Adrenal gland (tissue), 19 donors: ENCODE measurements at places on chromosomes 16 and 17. TPM values are rescaled to one million over a fixed set of nuclear protein-coding genes. Genes with fewer than 3 reads are reported as not detected.

DNA sequence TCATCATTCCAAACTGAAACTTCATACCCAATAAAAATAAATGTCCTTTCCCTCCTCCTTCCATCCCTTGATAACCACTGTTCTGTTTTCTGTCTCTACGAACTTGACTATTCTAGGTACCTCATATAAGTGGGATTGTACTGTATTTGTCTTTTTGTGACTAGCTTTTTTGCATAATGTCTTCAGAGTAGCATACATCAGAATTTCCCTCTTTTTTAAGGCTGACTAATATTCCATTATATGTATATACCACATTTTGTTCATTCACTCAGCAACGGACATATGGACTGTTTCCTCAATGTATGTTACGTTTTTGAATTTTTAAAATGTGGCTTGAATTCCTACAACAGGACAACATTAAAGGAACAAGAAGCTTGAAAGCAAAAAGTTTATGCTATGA is 1.5 kb upstream of the NUFIP2 start:
- no peak for DNase-seq

GRCh38 chr16:88533932-88534637 is 36.1 kb upstream of the ZC3H18 start:
- DNase-seq = peak; percentile 62

GRCh38 chr16:86657972-86658371 is 79.6 kb downstream of the FOXL1 start:
- DNase-seq = no peak

DNA sequence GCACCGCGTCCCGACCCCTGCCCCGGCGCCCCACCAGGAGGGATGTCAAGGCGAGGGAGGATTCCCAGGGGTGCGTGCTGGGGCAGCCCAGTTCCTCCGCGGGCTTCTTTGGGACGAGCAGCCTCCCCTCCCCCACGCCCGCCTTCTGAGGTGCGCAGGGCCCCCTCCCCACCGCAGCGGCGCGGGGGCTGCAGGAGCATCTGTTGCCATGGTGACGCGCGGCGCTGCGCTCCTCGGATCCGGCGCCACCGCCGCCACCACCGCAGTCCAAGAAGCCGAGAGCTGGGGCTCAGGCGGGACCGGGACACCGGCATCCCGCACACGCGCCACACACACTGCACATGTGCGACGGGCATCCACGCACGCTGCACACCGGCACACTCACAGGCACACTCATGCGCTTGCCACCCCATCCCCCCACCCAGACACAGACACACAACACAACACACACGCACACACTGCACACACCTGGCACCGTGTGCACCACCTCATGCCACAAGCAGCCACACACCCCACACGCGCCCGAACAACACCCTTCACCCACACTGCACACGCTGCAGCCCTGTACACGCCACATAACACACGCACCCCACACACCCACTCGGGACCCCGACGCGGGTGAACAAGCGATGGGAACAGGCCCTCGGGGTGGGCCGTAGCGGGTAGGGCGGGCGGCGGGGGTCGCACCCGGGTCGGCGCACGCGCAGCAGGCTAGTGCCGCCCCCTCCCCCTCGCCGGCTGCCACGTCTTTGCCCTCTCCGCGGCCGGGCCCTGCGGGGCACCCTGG is 17.0 kb downstream of the ENPP7 start:
- DNase-seq = no peak

TMEM231 gene
- polyA plus RNA-seq = 4.8 TPM

MMP15 gene
- 7.0 TPM for polyA plus RNA-seq

GRCh38 chr16:81831722-81832126 is 52.6 kb downstream of the PLCG2 start:
- peak; percentile 57 for DNase-seq

- no peak for DNase-seq
Observed at GRCh38 chr16:4388271-4389021, 16.8 kb downstream of the VASN start.

GRCh38 chr16:87874639-87875427 is 5.5 kb upstream of the SLC7A5 start:
- DNase-seq = no peak

DNA sequence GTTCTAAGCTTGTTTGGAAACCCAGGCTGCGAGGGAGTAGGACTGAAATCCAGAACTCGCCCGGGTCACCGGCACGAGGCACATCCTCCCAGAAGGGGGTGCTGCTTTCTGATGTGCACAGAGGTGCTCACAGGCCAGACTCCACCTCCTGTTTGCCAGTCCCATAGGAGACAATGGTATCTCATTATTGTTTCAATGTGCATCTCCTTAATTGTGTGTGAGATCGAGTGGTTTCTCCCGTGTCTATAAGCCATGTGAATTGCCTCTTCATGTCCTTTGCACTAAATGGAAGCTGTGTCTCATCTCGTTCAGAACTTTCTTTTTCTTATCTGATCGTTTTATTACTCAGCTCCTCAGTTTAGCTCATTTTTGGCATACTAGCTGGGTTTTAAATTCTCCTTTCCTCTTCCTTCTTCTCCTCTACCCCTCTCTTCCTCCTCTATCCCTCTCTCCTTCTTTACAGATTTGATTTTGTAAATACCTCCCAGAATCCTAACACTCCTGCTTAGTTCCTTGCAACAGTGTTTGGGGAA is 32.1 kb upstream of the PRKCB start:
- DNase-seq = peak; percentile 26

DNA sequence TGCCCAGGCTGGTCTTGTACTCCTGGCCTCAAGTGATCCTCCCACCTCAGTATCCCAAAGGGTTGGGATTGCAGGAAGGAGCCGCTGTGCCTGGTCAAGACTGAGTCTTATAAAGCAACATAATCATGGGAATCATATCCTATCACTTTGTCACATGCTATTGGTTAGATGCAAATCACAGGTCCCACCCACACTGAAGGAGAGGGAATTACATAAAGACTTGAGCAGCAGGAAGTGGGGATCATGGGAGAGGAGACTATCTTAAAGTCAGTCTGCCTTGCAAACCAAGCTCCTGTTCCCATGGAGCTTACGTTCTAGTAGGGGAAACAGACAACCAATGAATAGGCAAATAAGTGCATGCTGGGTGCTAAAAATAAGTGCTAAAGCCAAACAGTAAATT is 28.3 kb upstream of the TENT4B start:
- DNase-seq = no peak

GRCh38 chr17:50283246-50283645 is 9.0 kb downstream of the TMEM92 start:
- DNase-seq = no peak

DNA sequence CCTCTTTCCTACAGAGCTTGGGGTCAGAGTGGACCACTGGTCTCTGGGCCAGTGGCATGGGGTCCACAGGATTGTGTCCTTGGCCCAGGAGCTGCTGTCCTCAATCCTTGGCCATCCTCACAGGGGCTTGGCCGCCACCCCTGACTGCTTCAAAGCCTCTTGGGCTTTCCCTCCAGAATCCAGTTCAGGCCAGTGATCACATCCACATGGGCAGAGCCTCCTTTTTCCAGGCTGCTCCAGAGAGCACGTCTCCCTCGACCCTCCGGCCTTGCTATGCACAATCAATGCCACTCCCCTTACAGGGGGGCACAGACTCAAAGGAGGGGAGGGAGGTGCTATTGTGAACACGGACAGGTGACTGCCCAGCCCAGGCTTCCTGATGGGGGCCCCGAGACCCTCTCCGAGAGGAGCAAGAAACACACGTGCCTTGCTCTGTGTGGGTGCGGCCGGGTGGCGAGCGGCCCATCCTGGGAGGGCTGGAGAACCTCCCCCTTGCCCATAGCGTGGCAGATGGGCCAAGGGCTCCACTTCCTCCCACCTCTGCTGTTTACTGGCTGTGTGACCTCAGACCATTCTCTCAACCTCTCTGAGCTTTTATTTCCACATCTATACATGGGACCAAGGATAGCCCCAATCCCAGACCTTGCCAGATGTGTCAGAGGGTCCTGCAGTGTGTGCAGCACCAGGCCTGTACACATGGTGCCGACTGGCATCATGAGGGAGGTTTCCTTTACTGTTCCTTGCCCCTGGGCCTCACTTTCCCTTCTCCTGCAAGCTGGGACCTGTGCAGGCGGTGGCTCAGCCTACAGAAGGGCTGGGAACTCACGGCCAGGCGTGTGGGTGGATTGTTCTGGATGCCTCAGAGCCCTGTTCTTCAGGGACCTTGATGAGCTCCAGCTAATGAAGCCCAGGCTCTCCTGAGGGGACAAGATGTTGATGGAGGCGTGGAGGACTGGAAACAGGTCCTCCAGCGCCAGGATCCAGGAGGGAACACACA is 229.0 kb upstream of the GSE1 start:
- DNase-seq = no peak

SMIM5 gene
- 1.7 TPM for polyA plus RNA-seq

RAPGEFL1 gene
- polyA plus RNA-seq = 7.3 TPM

- DNase-seq = peak; percentile 81
Observed at GRCh38 chr16:72989579-72990551, 58.1 kb downstream of the ZFHX3 start.

DNA sequence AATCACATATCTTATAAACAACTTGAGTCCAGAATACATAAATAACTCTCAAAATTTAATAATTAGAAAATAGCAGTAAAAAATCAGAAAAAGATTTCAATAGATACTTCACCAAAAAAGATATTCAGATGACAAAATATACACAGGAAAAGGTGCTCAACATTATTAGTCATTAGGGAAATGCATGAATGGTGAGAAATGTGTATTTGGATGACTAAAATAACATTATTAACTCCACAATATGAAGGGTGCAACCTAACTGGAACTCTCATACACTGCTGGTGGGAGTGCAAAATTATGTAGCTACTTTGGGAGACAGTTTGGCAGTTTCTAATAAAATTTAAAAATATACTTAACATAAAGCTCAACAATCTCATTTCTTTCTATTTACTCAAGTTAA is 262.3 kb upstream of the AXIN2 start:
- DNase-seq = no peak

CCL4 gene
- 5.2 TPM for polyA plus RNA-seq
